ENCODE measurements at places on chromosomes 2 and 18.
A peak's percentile ranks its signal among the peaks of the same experiment; 100 is the strongest.

GRCh38 chr18:55657572-55658331 is 69.8 kb upstream of the TCF4 start:
- no peak for DNase-seq

DNA sequence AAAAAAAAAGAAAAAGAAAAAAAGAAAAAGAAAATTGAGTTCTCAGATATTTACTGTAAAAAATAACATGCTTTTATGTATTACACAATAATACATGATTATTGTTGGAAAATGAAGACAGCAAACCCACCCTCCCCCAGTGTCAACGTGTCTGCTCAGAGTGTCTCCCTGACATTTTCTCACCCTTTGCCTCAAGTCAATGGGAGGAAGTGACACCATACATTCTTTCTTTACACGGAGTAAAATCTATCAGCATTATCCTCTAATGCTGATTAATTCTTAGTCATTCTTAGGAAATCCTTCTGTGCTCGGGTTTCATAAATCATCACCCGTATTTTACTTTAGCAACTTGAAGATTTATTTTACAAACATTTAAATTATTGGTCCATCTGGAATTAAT is 32.0 kb downstream of the CTAGE1 start:
- peak; percentile 95 for DNase-seq

- DNase-seq: peak; percentile 30
Measured at GRCh38 chr2:151097895-151098294, 163.8 kb downstream of the RBM43 start.

- DNase-seq: peak; percentile 90
Measured at GRCh38 chr2:158600155-158600802, 143.5 kb downstream of the PKP4 start.

GRCh38 chr2:229725716-229726574 is 11.6 kb upstream of the DNER start:
- DNase-seq: peak; percentile 35

DNA sequence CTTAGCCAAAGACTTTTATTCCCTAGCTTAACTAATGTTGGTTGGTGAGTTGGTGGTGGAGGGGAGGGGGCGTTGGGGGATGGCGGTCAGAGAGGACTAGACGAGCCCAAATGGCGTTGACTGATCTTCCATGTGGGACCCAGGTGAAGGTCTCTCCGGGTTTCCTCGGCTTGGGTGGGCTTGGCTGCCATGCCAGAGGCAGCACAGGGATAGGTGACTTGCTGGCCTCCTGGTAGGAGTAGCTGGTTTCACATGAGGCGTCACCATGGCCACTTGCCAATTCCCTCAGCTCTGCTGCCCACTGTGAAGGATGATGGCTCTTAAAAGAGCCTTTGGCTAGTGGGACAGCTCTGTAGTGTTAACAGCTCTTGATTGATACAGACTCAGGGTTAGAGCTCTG is 1337.0 kb upstream of the FAM98A start:
- no peak for DNase-seq

All from fibroblast of skin of right quadriceps (primary cell).